ENCODE measurements at places on chromosomes 2 and 18. TPM values are rescaled to one million over a fixed set of nuclear protein-coding genes. Genes with fewer than 3 reads are reported as not detected.

- no peak for DNase-seq
Measured at GRCh38 chr2:99593692-99594427, 104.0 kb upstream of the REV1 start.

- no peak for DNase-seq
Measured at GRCh38 chr2:154670083-154670482, 28.4 kb upstream of the KCNJ3 start.

DNA sequence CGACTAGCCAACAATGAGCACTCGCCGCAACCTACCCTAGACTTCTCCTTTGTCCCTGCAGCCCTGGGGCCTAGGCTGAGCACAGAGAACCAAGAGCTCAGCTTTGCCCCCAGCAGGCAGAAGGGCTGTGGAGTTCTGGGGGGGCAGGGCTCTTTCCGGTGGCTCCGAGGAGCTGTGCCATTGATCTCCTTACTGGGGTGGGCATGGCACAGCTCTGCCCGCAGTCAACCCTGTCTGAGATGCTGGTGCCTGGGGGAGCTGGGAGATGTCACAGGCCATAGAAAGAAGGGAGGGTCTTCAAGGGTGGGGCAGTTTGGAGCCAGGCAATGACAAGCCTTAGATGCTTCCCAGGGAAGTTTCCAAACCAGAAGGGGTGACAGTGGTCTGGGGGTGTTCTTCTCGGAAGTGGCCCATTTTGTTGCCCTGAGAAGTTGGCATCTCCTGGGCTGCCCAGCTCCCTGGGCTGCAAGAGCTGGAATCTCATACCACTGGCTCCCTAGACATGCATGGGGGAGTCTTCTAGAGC is 14.1 kb upstream of the GPR55 start:
- DNase-seq: no peak

- no peak for DNase-seq
Measured at GRCh38 chr2:118861731-118862130, 14.3 kb upstream of the EN1 start.

Gene ERCC3
- 31.3 TPM for total RNA-seq

Gene CYP27C1
- 0.16 TPM for total RNA-seq

GRCh38 chr2:102826904-102827303 is 65.1 kb downstream of the TMEM182 start:
- no peak for DNase-seq

GRCh38 chr18:65954372-65954771 is 203.6 kb downstream of the CDH7 start:
- DNase-seq: no peak

GRCh38 chr2:150624001-150624401 is 136.5 kb upstream of the RND3 start:
- DNase-seq: no peak

Gene ANKRD62
- not detected for total RNA-seq

DNA sequence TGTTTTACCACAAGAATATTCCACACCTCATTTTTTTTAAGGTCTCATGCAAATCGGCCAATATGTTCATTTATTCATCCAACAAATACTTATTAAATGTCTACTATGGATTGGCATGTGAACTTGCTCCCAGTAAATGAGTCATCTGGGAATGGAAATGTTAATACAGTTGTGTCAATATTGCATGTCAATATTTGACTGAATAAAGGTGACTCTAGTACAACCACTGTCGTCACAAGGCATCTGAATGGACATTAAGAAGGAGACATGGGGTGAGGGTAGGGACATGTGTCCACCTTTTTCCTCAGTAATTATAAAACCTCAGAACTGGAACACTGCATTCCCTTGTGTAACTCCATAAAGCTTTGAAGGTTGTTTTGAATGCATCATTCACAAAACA is 365.4 kb downstream of the ADCYAP1 start:
- DNase-seq: no peak

Gene MFF
- total RNA-seq: 57.4 TPM

Gene RAB6D
- total RNA-seq: not detected

Gene CHN1
- 25.1 TPM for total RNA-seq

GRCh38 chr2:105287692-105288091 is 41.8 kb downstream of the TGFBRAP1 start:
- no peak for DNase-seq

GRCh38 chr2:75667884-75668283 is 21.3 kb downstream of the MRPL19 start:
- no peak for DNase-seq

- DNase-seq: no peak
Measured at GRCh38 chr2:222319586-222320435, 21.0 kb upstream of the PAX3 start.

Measured in aorta (tissue), 5 donors.